ENCODE measurements at places on chromosomes 4 and X.
A peak's percentile ranks its signal among the peaks of the same experiment; 100 is the strongest.

- DNase-seq, result no peak
Observed at GRCh38 chr4:53693909-53694308, 102.6 kb upstream of the LNX1 start.

GRCh38 chr4:76410636-76411035 is 10.3 kb downstream of the CCDC158 start:
- no peak for DNase-seq

DNA sequence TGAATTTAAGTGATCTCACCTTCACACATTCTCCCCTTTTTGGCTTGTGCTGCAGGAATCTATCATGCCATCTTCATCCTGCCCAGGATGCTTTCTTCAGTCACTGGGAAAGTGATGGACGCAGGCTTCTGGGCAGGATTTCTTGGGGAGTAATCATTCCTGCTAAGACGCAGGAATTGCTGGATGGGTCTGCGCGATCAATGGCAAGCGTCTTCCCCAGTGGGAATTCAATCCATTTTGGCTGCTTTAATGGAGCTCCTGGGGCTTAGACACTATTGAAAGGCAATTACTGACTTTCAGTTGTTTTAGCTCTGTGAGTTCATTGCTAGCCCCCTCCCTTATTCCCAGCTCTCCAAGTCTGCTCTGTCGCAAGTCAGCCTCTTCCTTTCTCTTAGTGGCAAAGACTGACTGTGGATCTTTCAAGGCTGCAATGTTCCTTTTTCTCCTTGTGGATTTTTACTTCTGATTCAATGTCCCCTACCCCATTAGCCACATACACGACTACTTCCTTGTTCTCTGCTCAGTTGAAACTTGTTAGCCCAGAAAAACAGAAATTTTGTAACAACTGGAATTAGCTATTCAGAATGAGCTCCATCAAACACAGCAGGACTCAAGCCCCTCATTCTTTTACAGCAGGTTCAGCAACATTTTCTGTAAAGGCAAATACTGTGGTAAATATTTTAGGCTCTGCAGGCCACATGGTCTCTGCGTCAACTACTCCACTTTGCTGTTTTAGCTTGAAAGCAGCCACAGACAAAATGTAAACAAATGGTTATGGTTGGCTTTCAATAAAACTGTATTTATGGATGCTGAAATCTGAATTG is 154.9 kb downstream of the ASB9 start:
- DNase-seq, result no peak

- no peak for DNase-seq
Observed at GRCh38 chrX:115609621-115610020, 48.6 kb downstream of the PLS3 start.

GRCh38 chrX:47644557-47645091 is 5.7 kb downstream of the ELK1 start:
- no peak for DNase-seq

DNA sequence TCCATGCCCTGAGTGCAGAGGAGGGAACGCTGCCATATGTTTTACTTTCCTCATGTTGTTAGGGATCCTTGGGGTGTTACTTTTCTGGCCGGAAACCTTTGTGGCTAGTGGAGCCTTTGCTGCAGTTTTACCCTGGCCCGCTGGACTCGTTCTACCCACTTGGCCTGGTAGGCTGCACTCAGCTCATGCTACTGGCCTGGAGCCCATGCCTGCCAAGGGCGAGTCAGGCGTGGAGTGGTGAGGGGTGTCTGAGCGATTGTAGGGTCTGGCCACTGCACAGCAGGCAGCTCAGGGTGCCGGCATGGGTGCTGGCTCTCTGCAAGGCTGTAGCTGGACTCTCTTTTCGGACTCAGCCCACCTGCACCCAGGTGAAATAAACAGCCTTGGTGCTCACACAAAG is 41.4 kb upstream of the IL9R start:
- DNase-seq, result no peak

- DNase-seq, result no peak
Observed at GRCh38 chr4:5127556-5127955, 76.3 kb downstream of the STK32B start.

- no peak for DNase-seq
Observed at GRCh38 chr4:114472269-114473032, 126.2 kb upstream of the UGT8 start.

- DNase-seq, result no peak
Observed at GRCh38 chr4:145935253-145936141, 3.1 kb downstream of the ZNF827 start.

DNA sequence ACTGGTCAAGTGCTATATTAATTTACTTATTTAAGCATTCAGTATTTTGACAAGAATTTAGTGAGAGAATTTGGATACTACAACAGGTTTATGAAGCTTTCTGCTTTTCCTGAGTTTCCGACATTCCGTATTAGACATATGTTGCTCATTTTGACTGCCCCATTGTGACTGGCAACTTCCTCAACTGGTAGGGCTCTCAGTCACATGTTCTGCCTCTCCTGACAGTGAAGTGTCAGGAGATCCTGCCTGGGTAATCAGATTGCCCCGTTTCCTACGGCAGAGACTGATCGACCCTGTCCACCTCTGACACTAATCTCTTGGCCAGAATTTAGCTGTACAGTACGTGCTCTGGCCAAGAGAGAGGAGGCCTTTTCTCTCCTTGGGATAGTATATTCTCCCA is 49.5 kb downstream of the CLNK start:
- DNase-seq, result no peak

- DNase-seq, result no peak
Observed at GRCh38 chr4:100177855-100178254, 12.4 kb downstream of the DDIT4L start.

DNA sequence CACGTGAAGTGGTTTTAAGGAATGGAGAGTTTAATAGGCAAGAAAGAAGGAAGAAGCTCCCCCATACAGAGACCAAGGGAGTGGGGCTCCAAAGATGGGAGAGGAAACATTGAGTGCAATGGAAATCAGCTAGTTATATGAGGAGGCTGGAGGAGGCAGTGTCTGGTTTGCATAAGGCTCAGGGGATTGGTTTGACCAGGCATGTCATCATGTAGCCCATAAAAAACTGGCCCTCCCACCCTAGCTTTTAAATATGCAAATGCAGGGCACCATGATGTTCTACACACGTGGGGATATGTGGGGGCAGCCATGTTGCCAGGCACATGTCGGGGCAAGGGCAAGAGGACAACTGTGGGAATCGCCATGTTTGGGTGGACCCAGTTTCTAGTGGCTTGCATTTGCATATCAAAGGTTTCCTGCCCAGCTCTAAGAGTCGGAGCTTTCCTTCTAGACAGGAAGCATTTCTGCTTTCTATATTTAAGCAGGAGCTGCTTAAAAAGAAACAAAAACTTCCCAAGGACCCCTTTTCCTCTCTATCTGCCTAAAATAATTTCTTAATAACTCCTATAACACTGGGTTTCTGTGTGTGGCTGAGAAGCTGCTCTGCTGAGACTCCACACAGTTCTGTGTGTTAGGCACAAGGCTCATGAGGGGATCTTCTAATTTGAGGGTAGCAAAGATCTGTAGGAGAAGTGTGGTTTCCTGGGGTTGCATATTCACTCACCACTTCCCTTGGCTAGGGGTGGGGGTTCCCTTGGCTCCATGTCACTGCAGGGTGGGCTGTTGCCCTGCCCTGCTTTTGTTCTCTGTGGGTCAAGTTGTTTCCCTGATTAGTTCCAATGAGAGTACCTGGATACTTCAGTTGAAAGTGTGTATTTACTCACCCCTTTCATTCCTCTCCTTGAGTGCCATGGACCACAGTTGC is 113.5 kb downstream of the VSIG4 start:
- peak; percentile 11 for DNase-seq

DNA sequence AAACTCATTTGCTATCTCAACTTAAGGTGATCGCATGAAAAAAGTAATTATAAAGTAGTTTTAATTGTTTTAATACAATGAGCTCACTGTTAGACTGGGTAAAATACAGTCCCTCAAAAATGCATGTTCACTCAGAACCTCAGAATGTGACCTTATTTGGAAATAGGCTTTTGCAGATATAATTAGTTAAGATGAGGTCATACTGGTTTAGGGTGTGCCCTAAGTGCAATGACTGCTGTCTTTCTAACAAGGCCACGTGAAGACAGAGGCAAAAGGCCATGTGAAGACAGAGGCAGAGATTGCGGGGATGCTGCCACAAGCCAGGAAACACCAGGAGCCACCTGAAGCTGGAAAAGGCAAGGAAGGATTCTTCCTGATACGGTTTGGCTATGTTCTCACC is 262.1 kb downstream of the NKX6-1 start:
- DNase-seq, result no peak

GRCh38 chr4:105894660-105895582 is at the start of gene NPNT:
Gene NPNT (plus strand): TSS chr4:105895471. CDS start chr4:105895653, 182 bp downstream.
- no peak for DNase-seq

DNA sequence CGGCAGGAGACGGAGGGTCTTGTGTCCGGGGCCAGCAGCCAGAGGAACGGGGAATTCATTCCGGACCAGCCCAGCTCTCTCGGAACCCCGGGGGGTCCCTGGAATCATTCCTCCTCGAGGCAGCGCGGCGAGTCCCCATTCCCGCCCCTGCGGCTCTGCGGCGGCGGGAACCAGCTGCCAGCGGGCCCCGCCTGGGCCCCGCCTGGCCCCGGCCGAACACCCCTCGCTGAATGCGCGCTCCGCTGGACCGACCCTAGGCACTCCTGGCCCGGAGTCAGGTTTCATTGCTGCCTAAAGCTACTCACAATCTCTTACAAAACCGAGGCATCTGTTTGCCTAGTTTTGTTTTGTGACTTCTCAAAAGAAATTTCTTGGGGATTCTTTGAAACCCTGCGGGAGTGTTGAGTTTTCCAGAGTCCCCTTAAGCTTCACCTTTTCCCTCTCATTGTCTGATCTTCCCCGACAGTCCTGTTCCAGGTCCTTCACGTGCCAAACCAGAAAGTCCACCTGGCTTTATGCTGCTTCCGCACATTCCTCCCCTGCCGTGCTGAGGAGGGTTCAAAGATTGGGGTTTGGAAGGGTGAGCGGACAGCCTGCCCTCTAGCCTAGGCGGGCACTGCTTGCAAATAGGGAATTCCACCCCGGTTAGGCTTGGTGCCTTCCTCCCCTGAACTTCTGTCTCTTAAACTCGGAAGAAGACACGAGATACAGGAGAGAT is 789 bp downstream of the ARHGAP10 start:
- no peak for DNase-seq

- no peak for DNase-seq
Observed at GRCh38 chr4:81503586-81503985, 31.9 kb upstream of the RASGEF1B start.

DNA sequence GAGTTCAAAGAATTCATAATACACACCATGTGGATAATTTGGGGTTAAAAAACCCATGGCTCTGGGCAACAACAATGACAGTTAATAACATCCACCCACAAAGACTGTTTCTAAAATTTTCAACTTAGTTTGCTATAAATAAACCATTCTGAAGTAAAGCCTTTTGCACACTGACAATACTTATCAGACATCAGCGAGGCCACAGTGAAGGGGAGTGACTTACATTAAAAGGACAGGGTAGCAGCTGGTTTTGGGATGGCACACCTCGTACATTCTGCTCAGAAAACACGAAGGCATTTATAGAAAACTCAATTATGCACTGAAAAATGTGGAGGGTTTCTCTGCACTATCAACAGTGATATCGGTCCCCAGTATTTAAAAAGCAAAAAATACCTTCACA is 4.9 kb upstream of the ASB11 start:
- no peak for DNase-seq

DNA sequence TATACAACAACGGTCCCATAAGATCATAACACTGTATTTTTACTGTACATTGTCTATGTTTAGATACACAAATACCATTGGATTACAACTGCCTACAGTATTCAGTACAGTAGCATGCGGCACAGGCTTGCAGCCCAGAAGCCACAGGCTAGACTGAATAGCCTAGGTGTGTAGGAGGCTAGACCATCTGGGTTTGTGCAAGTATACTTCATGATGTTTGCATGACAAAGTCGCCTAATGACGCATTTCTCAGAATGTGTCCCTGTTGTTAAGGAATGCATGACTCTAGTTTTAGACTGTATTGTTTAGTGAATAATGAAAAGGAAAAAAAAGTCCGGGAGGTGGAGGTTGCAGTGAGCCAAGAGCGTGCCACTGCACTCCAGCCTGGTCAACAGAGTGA is 56.5 kb upstream of the C4orf50 start:
- no peak for DNase-seq

DNA sequence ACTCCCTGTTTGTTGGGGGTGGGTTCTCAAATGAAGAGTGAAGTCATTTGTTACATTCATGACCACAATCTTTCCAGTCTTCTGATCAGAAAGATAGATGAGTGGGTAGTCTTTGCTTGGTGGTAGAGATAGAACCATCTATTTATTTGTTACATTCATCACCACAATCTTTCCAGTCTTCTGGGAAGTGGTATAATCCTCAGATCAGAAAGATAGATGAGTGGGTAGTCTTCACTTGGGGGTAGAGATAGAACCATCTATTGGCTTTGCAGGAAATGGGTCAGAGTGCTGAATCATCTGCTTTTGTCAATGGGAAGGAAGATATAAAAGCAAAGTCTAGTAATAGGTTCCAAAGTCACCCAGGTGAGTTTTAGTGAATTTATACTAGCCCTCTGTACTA is 64.2 kb upstream of the EPGN start:
- no peak for DNase-seq

DNA sequence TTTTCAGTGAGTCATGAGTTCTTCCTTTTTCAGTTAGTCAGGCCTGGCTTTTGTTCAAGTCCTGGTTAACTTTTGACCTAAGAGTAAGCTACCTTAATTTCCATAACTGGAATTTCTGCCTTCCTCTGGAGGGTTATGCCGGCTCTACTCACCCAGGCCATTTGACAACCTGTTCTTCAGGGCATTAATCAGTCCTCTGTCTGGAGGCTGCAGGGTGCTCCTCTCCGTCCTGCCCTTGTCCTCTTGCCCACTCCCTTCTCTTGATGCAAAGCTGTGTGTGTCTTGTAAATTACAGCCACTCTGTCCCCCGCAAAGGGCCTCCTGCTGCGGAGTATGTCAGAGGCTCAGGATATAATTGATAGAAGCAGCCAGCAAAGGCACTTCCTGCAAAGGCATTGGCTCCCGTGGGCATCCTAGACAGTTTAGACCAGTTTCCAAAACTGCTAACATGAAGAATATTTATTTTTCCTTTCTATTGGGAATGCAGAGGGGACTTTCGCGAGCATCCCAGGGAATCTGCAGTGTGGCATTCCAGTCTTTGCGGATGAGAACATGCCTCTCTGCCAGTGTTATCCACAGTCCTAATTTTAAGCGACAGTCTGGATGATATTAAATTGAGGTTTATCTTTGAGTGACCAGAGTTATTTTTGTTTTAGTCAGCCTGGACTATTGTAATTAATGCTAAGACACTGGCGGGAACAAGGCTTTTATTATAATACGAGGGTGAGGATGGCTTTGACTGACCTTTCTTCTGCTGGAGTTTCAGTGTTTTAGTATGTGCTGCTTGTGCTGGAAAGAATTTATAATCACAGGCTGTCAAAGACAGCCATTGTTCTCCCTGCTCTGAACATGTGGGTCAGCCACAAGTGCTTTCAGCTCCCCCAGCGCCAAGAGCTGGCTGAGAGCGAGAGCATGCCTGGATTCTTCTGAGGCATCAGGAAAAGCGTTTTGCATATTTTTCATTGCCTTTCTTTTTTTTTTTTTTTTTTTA is 74.2 kb downstream of the LIMCH1 start:
- DNase-seq, result no peak

GRCh38 chr4:10021653-10022023 is 341 bp upstream of the SLC2A9 start:
- DNase-seq, result no peak

- no peak for DNase-seq
Observed at GRCh38 chrX:154914052-154914451, 27.9 kb downstream of the F8A1 start.
